ENCODE measurements at places on chromosomes 7 and 10.
A peak's percentile ranks its signal among the peaks of the same experiment; 100 is the strongest.

GRCh38 chr7:141418066-141418465, 133.1 kb upstream of the AGK start:
- no peak for DNase-seq

GRCh38 chr10:70918851-70919530, 30.6 kb upstream of the PCBD1 start:
- DNase-seq: no peak

- no peak for DNase-seq
These were observed 334.8 kb upstream of the GALNT17 start for GRCh38 chr7:70797109-70797514.

DNA sequence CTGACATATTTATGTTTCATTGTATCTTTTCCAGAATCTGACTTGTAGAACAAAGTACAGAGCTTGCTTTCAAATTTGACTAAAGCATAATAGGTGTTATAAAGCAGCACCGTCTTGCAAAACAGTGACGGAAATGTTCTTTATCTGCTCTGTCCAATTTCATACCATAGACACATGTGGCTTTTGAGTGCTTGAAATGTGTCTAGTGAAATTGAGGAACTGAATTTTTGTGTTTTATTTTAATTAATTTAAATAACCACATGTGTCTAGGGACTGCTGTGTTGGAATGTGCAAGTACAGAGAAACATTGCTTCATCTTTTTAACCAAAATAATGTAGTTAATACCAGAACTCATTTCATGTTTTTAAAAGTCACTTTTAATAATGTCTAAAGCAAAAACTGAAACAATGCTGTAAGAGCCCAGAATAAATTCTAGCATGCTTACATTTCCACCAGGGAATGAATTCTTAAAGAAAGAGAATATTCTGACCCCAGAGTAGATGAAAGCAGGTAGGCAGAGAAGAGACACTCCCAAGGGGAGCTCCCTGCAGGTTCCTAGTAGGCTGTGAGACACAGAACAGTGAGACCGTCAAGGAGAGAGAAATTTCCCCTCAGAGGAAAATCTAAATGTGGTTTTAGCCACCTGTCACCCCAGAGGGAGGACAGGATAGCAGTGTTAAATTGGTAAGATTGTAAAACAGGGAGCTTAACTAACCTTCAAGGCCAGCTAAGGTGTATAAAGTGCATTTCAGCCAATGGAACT, 175.3 kb upstream of the KMT2E start:
- no peak for DNase-seq

GRCh38 chr10:131852176-131852822, 48.5 kb upstream of the PPP2R2D start:
- DNase-seq: no peak

- DNase-seq: no peak
These were observed 139.9 kb downstream of the KCNMA1 start for GRCh38 chr10:77497748-77498147.

DNA sequence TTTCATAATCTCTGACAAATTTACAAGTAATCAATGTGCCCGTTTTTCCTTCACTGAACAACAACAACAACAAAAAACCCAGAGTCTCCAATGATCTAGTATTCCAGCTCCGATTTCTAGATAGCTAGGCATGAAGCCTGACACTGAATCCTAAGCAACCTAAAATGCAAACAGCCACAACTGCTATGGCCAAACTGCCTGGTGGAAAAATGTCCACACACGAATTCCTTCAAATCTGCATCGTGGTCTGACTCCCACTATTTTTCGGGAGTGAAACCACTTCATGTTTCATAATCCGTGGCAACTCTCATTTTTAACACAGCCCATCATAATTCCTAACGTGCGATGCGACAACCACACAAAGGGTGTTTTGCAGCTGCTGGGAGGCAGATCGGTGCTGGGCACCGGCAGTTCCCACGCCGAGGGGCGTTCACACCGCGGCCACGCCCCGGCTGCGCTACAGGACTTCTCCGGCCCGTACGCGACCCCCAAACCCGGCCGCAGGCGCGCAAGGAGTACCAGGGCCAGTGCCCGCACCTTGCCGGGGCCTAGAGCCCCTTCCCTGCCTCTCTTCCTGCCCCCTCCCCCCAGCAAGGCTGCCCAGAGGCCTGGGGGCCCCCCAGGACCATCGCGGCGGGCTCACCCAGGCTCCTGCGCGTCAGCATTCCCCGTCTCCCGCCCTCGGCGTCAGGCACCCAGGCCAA, 814 bp downstream of the RUFY2 start:
- DNase-seq: peak; percentile 23

GRCh38 chr10:74103560-74104258, 46.9 kb downstream of the AP3M1 start:
- no peak for DNase-seq

DNA sequence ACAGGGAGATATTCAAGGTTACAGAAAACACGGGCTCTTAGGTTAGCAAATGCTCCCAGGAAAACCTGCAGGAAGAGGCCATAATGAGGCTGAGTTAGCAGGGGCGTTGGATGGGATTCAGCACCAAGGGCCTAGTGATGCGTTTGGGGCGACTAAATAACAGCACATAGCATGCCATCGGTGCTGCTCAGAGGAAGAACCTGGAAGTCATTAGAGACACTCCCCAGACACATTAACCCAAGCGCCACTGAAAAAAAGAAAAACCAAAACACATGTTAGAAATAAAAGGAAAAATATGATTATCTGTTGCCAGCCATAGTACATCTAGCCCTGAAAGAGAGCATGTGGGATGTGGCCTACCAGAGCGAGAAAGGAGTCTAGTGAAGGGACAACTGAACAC, 28.8 kb upstream of the OPALIN start:
- peak; percentile 71 for DNase-seq

DNA sequence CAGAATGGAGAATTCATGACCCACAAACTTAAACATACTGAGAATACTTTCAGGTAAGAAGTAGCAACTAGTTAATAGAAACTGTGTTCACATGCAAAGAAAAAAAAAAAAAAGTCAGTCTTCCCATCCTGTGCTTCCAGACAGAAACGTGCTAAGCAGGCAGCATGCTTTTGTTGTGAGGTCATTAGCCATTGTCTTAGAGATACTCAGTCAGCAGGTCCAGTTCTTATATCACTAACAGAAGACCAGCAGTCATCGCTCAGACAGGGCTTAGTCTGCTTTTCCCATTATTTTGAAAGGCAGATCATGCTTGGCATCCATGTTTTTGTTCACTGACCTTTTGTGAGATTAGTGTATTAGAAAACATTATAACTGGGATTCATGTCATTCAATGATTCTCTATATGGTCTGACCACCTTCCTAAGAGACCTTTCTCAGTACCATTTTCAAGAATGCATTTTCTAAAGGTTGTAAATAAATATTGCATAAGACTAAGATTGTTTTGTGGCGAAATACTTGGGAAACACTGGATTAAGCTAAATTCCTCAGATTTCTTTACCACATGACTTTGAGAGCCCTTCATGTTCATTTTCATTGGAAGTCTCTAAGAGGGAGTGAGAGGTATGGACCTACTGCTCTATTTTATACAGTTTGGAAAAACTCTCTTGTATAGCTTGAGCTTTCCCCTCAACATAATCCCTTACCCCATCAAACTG, 45.0 kb upstream of the AGBL3 start:
- peak; percentile 75 for DNase-seq

- no peak for DNase-seq
These were observed 17.1 kb downstream of the URGCP start for GRCh38 chr7:43888993-43889945.

- DNase-seq: no peak
These were observed 2.5 kb downstream of the JCAD start for GRCh38 chr10:30056767-30057355.

- no peak for DNase-seq
These were observed 854.2 kb upstream of the AUTS2 start for GRCh38 chr7:68744036-68744435.

- DNase-seq: no peak
These were observed 27.2 kb upstream of the ATP6V0A4 start for GRCh38 chr7:138825049-138825721.

DNA sequence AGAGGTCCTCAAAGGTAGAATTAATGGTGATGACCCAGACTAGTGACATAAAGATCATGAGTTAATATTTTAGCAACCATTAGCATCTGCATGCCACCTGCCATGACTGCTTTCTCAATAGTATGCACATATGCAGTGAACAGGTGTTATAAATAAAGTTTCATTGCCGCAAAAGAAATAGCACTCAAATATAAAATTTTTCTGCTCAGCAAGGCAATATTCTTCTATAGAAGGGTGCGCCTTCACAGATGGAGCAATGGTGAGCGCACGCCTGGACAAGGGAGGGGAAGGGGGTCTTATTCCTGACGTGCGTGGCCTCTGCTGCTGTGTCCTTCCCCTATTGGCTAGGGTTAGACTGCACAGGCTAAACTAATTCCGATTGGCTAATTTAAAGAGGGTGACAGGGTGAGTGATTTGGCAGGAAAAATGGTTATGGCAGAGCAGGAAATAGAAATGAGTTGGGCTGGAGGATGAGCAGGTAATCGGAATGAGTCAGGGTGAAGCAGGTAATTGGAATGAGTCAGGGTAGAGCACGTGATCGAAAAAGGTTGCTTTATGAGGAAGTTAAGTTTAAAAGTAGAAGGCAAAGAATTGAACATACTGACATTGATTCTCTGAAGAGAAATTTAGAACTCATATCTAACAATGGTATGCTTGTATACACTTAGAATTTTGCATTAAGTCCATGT, 24.7 kb upstream of the TRIM24 start:
- no peak for DNase-seq

DNA sequence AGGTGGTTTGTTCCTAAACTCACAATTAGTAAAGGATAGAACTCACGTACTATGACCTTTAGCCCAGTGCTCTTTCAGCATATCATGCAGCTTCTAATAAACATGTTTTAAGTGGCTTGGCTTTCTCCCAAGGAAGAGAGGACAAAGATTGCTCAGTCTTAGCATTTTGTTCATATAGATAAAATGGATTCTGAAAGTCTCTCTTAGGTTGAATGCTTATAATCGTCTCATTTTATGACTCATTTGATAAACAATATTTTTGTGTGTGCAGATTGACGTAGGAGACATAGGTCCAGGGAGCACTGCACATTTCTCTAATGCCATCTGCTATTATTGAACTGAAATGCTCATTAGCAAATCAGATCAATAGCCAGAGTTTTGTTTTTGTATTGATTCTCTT, 44.8 kb downstream of the GNAT3 start:
- DNase-seq: no peak

DNA sequence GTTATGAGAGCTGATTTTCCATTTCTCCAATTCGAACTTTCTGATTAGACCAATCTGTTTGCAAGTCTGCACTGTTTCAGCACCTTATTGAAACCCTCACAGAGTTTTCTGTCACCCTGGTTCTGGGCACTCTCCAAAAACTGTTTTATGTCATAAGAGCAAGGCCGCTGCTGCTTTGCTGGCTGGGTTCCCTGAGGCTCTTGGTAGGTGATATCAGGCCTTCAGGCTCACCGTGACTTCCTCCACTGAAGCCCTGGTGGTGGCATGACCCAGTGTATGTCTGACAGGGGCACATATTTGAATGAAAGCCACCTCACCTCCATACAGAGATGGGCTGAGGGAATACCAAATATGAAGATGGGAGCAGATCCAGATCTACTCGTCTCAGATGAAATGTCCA, 8.3 kb downstream of the RABGEF1 start:
- DNase-seq: no peak

GRCh38 chr10:100391163-100392002, 44.4 kb downstream of the SCD start:
- DNase-seq: no peak

GRCh38 chr10:16817125-16818019, at the start of gene RSU1:
RSU1 (minus strand) TSS chr10:16817424; CDS start chr10:16817081, 343 bp downstream.
- DNase-seq: peak; percentile 100

GRCh38 chr10:63503395-63503794, 17.8 kb upstream of the REEP3 start:
- DNase-seq: no peak

GRCh38 chr7:47549397-47549796, 32.5 kb downstream of the TNS3 start:
- no peak for DNase-seq

GRCh38 chr7:151117565-151117964, 31.3 kb downstream of the AGAP3 start:
- no peak for DNase-seq

GRCh38 chr7:156505876-156506275, 134.7 kb upstream of the RNF32 start:
- DNase-seq: no peak

DNA sequence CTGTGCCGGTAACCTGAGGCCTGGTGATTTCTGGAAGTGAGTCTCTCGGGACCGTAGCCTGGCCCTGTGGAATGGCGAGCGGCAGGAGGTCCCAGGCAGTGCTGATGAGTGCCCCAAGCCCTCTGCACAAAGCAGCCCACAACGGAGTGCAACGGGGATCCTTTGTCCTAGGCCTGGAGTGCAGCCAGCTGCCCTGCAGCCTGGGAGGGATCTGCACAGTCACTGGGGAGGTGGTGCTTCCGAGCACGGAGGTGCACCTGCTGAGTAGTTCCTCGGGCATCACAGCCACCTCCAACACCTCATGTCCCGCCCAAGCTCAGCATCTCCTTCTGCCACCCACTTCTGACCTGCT, 162.8 kb upstream of the ZMIZ1 start:
- no peak for DNase-seq

GRCh38 chr7:121919986-121920385, 47.0 kb downstream of the PTPRZ1 start:
- DNase-seq: no peak

DNA sequence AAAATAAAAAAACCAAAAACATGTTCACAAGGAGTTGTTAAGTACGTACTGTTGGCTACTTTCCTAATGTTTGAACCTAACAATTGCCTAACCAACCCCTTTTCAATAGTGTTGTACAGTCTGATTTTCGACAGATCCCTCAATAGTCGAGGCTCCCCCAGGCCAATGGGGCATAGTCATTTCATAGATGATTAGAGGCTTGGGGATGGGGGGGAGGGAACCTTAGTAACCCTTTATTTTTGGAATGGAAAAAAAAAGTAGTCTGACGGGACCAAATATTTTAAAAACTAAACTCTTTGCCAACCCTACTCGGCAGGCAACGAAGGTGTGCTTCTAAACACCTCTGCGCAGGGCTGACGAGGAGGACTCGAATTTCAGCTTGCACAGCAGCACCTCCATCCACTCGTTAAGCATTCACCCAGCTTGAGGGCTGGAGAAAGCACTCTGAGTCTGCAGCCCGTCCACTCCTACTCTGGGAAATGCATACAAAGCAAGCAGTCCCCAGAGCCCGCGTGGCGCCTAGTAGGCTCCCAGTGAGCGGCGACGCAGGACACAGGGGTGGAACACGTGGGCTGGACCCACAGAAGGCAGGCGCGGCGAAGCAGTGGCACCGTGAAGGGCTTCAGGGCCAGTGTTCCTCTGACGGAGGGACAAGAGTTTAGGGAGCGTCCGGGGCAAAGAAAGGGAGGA, 899 bp downstream of the PUS7 start:
- no peak for DNase-seq

- no peak for DNase-seq
These were observed 83.8 kb downstream of the TMEM130 start for GRCh38 chr7:98785929-98786571.

DNA sequence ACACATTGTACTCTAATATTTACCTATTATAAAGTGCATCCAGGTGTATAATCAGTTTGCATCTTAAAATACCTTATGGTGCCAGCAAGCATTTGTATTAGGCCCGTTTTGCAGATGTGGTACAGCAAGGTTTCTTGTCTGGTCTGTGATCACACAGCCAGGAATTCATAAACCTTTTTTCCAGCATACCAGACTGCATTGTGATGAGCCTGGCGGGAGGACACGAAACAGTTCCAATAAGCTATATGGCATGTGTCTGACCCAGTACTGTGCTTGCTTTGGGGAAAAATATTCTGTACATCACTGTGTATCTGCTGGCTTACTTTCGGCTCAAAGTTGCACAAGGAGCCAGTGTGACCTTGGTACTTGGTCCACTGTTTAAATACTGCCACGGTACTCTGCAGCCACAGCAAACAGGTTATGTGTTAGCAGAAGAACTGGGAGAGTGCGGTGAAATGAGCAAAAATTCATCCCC, 36.3 kb downstream of the CHN2 start:
- no peak for DNase-seq
